Choroid plexus epithelial cell (primary cell): ENCODE measurements at places on chromosomes 2 and 18.

GRCh38 chr2:123513351-123513750 lies 511.7 kb upstream of the CNTNAP5 start:
- no peak for DNase-seq

DNA sequence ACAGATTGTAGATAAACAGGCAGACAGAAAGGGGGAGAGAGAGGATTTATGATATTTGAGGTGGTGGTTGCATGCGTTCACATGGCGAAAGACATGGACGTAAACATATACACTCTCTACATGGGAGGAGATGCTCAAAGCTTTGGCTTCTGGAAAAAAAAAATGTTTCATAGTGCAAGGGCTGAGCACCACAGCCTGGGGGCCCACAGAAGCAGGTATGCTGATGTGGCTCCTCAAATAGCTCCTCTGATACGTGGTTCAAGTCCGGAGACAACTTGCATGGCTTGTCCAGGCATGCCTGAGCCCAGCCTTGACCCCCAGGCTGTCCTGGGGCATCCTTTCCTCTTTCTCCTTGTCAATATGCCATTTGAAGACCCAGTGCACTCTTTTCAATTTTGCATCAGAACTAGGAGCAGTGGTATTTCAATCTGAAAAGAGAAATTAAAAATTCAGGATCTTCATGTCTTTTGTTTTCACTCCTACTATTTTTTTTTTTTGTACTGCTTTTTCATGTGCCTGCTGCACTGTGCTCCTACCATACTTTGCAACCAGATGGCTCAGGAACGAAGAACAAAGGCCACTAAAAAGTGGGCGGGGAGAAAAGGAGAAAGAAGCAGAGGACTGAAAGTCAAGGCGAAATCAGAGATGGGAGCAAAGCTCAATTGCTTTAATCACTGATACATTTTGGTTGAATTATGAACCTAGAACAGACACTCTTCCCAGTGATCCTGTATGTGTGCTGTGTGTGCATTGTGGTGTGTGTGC lies 495.7 kb upstream of the TCF4 start:
- no peak for DNase-seq

DNA sequence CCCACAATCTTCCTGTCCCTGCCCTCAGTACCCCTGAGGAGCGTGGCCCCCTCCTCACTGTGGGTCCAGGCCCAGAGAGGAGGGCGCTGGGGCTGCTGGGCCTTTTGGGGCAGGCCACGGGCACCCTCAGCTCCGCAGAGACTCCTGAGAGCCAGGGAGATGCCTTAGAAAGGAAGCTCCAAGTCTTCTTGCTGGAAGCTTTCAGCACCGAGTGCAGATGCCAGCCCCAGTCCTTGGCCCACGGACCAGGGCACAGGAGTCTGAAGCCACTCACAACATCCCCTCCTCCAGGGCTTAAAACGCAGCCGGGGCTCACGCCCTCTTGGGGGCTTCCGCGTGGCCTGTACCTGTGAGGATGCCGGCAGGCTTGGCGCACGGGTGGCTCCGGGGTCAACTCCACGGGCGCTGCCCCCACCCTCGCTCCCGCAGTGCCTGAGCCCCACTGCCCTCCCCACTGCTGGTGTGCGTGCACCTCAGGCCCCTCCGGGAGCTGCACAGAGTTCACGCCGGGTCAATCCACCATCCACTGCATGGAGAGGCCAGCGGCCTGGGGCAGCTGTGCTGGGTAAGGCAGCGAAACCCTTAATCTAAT lies 72.1 kb upstream of the CTDP1 start:
- no peak for DNase-seq

DNA sequence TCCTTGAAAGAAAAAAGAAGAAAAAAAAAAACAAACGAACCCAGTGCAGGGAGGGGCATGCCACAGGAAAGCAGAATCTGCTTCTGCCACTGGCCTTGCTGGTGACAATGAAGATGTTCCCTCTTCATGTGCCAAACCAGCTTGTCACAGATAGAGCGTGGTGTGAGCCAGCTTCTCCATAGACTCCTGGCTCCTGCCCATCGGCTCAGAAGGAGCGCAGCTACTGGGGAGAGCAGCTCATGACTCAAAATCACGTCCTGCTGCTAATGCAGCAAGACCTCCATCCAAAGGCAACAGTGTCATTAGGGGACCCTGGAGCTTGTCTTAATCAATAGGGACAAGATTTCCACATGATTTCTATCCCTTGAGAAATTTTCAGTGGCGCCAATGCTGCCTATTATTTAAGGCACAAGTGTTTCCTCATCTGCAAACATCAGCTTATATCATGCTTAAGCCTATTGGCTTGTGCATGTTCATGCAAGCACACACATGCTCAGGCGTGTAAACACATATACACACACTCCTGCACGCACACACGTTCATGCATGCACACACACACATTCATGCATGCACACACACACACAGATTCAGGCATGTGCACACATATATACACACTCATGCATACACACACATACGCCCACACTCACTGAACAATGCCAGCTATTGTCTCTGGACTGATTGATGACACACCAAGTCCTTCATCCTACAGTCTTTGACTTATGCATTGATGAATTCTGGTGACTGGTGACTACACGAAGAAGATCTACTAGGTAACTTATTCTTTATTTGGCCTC lies 682.0 kb upstream of the ID2 start:
- no peak for DNase-seq

GRCh38 chr2:157336137-157337010 lies 10.8 kb upstream of the ERMN start:
- DNase-seq = peak; percentile 58

DNA sequence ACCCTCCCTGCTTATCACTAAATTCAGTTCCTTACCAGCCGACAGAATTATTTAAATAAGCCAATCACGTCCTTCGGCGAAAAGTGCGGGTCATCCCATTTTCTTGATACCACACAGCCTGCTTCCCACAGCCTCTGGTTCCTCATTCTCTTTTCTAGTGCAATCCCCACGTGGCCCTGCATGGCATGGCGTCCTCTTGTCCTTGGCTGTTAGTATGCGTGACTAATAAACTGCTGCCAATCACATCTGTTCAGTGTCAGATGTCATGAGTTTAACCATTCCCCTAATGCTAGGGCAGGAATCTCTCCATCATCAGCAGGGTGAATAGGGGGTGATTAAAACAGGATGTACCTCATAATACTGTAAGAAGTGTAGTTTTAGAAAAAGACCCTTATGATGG lies 62.8 kb upstream of the TSPYL6 start:
- no peak for DNase-seq

GRCh38 chr2:241108271-241109209 lies 6.5 kb upstream of the MTERF4 start:
- no peak for DNase-seq

DNA sequence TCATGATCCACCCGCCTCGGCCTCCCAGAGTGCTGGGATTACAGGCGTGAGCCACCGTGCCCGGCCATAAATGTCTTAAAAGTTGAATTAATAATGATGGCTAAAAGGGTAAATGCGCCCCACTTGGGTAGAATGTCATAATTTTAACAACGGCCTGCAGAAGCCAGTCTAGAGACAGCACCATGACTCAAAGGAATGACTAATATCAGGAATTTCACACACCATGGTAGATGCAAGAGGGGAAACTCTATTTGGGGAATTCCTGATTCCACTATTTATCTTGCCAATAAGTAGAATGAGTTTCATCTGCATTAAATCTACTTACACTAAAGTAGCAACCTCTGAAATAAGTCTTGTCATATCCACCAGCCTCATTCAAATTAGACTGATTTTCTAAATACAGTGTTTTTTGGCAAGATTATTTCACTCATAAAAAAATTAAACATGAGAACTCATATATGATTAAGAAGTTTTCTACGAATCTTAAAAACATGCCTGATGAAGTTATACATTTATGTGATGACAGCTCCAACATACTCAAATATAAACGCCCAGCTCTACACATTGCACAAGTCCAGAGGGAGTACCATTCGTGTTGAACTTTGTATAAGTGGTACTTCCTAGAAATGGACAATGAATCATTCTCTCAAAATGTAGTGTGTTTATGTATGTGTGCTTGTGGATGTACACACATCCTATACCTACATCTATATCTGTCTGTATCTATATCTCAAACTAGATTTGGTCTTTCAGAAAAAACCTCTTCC lies 309.7 kb downstream of the IRS1 start:
- DNase-seq = peak; percentile 88

GRCh38 chr2:146240391-146240790 lies 1604.4 kb upstream of the ACVR2A start:
- DNase-seq = no peak

DNA sequence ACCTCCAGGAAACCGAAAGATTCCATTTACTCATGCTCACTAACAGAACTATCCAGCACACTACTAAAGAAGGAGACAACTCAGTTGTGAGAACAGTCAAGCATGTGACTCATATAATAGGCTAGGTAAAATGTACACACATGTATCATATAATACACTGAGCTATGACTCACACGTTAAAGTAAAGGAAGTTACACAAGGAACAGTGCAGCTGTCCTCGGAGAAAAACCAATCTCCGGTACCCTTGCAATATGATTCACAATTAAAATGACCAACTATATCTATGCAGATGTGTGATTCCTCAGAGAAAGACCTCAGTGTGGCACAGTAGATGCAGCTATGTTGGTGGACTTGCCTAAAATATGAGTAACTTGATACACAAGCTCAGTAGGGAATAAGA lies 76.5 kb downstream of the STRN start:
- peak; percentile 94 for DNase-seq

DNA sequence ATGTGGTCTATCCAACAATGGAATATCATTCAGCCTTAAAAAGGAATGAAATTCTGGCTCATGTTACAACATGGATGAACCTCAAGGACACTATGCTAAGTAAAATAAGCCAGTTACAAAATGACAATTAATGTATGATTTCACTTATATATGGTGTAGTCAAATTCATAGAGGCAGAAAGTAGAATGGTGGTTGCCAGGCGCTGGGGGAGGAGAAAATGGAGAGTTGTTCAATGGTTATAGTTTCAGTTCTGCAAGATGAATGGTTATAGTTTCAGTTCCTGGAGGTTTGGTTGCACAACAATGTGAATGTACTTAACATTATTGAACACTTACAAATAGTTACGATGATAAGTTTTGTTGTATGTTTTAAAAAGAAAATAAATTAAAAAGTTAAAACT lies 79.2 kb upstream of the IL1R2 start:
- no peak for DNase-seq

- DNase-seq = peak; percentile 91
Measured at GRCh38 chr2:25617948-25618646, 55.3 kb downstream of the DTNB start.

DNA sequence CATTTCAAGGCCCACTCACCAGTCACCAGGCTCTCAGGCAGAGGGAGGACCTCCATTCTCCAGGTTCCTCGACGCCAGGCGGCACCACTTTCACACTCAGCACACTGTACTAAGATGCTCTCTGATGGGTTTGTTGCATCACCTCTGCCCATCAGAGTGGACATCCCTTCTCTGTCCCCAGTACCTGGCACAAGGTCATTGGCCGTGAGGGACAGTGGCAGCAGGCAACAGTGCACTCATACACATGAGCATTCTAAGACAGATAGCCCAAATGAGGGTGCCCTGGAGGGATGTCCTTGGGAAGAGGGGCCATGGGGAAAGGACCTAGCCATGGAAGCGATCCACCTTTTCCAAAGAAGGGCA lies 3.0 kb upstream of the ADRA2B start:
- DNase-seq = no peak

GRCh38 chr2:101485856-101486255 lies 10.9 kb upstream of the RFX8 start:
- DNase-seq = no peak

DNA sequence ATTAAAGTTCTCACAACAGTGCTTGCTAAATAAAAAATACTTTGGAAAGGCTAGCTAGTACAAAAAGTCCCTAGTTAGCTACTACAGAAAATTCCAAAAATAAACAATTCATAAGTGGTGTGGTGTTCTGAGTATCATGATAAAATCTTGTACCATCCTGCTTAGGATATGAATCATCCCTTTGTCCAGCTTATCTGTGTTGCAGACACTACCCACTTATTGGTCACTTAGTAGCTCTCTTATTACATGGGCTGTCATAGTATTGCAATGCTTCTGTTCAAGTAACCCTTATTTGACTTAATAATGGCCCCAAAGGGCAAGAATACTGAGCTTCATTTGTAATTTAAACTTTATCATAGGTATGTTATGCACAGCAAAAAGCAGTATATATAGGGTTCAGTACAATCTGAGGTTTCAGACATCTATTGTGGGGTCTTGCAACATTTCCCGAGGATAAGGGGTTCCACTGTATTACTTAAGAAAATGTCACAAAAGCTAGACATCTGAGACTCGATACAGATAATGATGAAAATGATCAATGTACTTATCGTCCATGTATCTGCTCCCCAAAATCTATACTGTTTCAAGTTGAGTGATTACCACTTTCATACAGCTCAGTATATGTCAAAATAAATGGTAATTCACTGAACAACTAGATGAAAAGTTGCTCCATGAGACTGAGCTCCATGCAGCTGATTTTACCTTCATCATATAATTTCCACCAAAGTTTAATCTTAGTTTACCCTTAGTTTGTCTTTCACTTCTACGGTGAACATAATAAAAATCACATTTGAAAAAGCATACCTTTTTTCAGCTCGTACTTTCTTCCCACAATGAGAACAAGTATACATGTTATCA lies 93.8 kb downstream of the C2orf74 start:
- peak; percentile 79 for DNase-seq

- no peak for DNase-seq
Measured at GRCh38 chr2:25312958-25313710, 28.6 kb downstream of the DNMT3A start.

DNA sequence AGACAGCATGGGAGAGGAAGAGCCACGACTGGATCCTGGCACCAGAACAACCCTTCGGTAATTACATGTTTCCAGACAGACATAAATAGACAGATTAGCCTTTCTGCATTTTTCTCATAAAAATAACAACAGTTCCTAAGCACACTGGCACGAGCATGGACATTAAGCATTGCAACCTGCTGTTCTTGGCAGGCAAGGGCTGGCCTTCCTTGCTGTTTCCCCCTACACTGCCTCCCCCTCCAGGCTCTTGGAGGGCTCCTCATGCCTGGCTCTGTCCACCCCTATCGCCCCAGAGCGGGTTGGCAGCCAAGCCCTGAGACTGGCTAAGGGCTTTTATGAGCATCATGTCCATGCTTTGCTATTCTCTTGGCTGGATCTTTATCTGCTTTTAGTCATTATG lies 89.6 kb downstream of the TTC32 start:
- DNase-seq = no peak

DNA sequence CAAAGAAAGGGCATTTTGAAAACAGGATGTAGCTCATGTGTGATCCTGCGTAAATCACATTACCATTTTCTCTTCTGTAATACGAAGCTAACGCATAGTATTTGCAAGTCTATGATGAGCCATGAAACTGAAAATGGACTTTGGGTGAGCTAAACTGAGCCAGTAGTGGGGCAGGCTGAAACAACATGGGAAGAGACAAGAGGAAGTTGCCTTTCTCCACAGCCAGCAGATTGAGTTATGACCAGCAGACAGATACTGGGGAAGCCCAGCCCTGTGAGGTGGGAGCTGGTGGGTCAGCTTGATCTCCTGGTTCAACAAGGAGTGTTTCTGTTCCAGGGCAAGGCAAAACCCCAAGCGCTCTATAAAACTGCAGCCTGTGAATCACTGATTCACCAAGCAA lies 11.8 kb downstream of the CYRIA start:
- DNase-seq = no peak

- no peak for DNase-seq
Measured at GRCh38 chr18:78406743-78407465, 572.7 kb upstream of the SALL3 start.
